GM03348 (cell line): ENCODE measurements at places on chromosomes 2 and 18.
A peak's percentile ranks its signal among the peaks of the same experiment; 100 is the strongest.

- peak; percentile 48 for DNase-seq
These were observed 1228.3 kb upstream of the CHAC2 start for GRCh38 chr2:52539026-52539970.

GRCh38 chr2:205719847-205720246 lies 37.5 kb downstream of the NRP2 start:
- no peak for DNase-seq

- DNase-seq: no peak
These were observed 113.9 kb downstream of the HNMT start for GRCh38 chr2:138078153-138078552.

DNA sequence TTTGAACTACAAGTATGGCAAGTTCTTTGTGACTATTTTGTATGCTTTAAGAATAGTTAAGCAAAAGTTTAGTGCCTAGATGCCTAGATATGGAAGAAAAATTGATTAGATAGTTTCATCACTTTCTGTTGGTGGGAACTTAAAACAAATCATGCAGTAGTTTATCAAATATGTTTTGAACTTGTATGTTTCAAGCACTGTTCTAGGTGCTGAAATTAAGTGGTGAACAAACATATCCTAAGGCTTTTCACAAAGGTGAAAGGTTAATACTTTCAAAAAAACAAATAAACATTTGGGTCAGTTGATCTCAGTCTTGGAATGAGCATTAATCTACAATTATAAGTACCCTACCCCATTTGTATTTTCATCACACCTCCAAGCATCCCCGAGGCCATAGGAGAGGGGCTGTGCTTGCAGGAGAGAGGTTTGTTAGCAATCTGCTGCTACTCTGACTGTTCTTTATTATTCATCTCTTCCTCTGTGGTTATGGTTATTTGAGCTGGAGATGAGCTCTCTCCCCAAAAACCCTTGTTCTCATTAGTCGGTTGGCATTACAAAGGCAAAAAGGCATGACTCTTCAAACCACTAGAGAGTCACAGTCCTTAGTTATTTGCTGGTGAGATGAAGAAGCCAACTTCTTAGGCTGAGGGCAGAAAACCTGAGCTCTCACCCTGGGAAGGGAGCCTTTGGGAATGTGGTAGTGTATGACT lies 103.9 kb upstream of the FHL2 start:
- DNase-seq: no peak

DNA sequence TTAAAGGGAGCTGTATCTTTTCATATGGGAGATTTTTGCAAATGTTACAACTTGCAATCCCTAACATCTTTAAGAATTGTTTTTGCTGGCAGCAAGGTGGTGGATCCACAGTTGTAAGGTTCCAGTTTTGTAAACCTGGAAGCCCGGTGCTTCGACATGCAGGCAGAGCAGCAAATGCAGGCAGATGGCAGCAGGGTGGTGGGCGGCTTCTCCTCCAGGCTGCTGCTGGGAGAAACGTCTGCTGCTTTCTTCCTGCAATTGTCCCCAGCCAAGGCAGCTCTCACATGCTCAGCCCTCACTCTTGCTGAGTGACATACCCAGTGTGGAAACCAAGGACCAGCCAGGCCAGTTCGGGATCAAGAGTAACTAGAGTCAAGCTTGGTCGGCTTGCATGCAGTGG lies 166.0 kb downstream of the SEPTIN10 start:
- DNase-seq: no peak

GRCh38 chr18:63365876-63366212 lies 1.2 kb downstream of the KDSR start:
- peak; percentile 27 for DNase-seq

- peak; percentile 72 for DNase-seq
These were observed 86.6 kb downstream of the TMEM182 start for GRCh38 chr2:102848366-102848839.
